Ovary (tissue), 10 donors: ENCODE measurements at places on chromosomes 1 and 21. TPM values are rescaled to one million over a fixed set of nuclear protein-coding genes. Genes with fewer than 3 reads are reported as not detected.

CEP85 gene
- 4.4 TPM for polyA plus RNA-seq

SLC35E2B gene
- polyA plus RNA-seq: 24.7 TPM

DNA sequence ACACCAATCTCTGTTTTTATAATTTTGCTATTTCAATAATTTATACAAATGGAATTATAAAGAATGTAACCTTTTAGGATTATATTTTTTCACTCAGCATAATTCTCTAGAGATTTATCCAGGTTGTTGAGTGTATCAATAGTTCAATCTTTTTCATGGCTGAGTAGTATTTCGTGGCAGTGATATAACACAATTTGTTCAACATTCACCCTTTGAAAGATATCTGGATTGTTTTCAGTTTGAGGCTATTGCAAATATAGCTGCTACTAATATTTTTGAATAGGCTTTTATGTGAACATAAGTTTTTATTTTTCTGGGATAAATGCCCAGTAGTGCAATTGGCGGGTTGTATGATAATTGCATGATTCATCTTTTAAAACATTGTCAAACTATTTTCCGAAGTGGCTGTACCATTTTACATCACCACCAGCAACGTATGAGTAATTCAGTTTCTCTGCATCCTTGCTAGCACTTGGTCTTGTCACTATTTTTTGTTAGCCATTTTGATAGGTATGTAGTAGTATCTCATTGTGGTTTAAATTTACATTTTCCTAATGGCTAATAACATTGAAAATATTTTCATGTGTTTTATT is 55.6 kb upstream of the ABCD3 start:
- H3K27ac ChIP-seq: no peak overlapping the region
- no peaks in the 10 kb centered on the region for H3K36me3 ChIP-seq
- H3K4me1 ChIP-seq: no peaks in the 10 kb centered on the region
- H3K27me3 ChIP-seq: no peaks in the 10 kb centered on the region

VANGL2 gene
- 7.1 TPM for polyA plus RNA-seq

DNA sequence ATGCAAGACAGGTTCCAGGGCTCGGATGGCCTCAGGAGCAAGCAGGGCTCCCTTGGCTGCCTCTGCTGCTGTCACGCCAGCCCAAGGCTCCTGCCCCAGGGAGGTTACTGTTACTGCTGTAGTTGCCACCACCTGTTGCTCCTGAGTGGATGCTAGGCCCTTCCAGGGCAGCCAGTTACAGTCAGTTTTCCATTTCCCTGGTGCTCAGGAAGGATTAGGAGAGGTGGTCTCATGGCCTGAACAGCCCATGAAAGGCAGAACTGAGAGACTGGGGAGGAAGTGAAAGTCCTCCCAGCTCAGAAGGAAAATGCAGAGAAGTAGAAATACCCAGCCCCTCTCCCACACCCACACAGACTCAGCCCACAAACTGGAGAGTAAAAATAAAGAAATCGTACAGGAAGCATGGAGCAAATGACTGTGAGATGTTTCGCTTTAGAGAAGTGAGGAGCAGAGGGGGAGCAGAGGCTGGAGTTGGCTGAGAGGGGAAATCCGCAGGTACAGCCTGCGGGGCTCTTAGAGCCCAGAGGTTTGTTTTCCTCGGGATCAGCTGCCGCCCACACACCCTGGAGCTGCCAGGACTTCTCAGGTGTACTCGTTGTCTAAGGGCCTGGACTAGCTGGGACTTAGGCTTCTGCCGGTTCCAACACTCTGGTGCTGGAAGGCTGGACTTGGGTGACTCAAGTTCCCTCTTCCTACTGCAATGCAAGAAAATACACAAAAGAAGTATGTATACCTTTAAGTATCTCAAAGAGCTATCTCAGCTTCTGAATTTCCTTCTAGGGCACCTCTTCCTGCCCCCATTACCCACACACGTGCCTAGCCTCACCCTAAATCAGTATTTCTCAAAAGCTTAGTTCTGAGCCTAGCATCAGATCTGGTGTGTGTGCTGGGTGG is 2.3 kb downstream of the IL6R start:
- no peaks in the 10 kb centered on the region for H3K36me3 ChIP-seq
- H3K4me1 ChIP-seq: peaks cover 17% of the 10 kb centered on the region
- no peaks in the 10 kb centered on the region for H3K27me3 ChIP-seq
- H3K4me3 ChIP-seq: peak overlapping the region; percentile 9

DNA sequence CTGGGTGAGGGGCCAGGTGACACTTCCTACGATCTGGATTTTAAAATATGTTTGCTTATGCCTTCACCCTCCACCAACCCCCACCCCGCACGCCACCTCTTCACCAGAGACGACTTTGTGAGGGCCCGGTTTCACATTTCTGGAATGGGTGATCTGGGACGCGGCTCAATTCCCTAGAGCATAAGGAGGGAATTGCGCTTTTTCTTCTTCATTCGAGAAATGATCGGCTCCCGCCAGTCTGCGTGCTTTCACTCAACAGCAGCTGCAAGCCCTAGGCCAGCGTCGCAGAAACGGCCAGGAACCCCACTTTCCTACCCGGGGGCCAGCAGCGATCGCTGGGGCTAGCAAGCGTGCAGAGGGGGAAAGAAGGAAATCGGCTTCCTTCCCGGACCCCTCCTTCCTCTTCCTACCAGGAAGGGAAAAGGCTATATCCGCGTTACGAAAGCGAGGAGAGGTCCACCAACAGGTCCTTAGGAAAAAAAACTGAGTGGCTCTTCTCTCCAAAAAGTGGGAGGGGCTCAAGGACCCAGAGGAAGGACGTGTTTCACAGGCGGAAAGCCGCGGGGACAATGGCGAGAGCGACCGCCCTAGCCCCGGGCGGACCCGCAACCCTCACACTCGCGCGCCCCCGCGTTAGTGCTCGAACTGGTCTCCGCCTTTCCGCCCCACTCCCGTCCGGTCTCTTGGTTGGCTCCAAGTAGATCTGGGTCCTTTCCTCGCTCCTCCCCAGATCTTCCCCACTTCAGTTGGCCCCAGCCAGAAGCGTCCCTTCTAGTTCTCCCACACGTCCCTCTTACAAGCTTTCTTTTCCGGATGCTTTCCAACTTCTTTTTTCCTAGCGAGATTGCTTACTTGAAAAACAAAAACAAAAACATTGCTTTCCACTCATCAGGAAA is 1.1 kb upstream of the ADAMTS1 start:
- DNase-seq: peak; percentile 94
- H3K36me3 ChIP-seq: no peaks in the 10 kb centered on the region
- H3K4me1 ChIP-seq: no peaks in the 10 kb centered on the region
- peak overlapping the region; percentile 87 for H3K4me3 ChIP-seq
- no peaks in the 10 kb centered on the region for H3K27me3 ChIP-seq
- H3K27ac ChIP-seq: peak overlapping the region; percentile 96

DNA sequence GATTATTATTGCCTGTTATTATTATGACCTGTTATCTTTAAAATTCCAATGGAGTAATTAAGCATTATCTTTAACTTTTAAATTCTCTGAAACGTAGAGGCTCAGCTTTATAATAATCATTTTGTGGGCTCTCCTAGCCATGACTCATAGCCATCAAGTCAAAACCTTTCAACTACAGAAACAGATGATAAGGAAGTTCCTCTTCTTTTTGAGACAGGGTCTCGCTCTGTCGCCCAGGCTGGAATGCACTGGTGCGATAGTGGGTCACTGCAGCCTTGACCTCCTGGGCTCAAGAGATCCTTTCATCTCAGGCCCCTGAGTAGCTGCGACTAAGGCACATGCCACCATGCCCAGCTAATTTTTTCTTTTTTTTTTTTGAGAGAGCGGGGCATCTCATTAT is 43.5 kb downstream of the CHML start:
- no peak overlapping the region for H3K4me3 ChIP-seq
- no peak overlapping the region for H3K27ac ChIP-seq
- H3K27me3 ChIP-seq: no peaks in the 10 kb centered on the region
- H3K4me1 ChIP-seq: no peaks in the 10 kb centered on the region
- H3K36me3 ChIP-seq: no peaks in the 10 kb centered on the region

DNA sequence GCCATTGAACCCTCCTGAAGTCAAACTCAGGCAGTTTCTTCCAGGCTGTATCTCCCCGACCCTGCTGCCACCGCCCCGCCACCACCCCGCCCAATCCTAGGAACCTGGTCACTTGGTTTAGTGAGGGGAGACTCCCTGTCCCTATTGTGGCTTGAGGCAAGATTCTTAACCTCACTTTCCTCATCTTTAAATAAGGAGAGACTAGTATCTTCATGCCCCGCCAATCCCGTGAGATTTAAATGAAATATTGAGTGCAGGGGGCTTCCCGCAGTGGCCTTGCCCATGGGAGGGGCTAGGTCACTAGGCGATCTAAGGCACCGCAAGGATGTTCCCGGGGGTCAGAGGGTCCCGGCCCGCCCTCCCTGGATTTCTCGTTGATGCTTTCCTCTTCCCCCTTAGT is 998 bp downstream of the KDF1 start:
- H3K27ac ChIP-seq: no peak overlapping the region
- DNase-seq: no peak
- no peak overlapping the region for H3K4me3 ChIP-seq

HP1BP3 gene
- 162 TPM for polyA plus RNA-seq

KIF14 gene
- polyA plus RNA-seq: 0.06 TPM
